Camera-type eye (tissue), 1 donor: ENCODE measurements at places on chromosomes 6 and 20. TPM values are rescaled to one million over a fixed set of nuclear protein-coding genes. Genes with fewer than 3 reads are reported as not detected.

Gene TOMM34
- 8.7 TPM for total RNA-seq

Gene PSORS1C2
- total RNA-seq = not detected

Gene DPPA5
- not detected for total RNA-seq

Gene SLC35A1
- total RNA-seq = 32.0 TPM

Gene HSPA1L
- total RNA-seq = 4.8 TPM

Gene EYS
- 230 TPM for total RNA-seq

Gene HMGCLL1
- total RNA-seq = 15.2 TPM

Gene MOG
- total RNA-seq = 0.16 TPM

Gene MAFB
- 13.4 TPM for total RNA-seq

Gene TAGAP
- total RNA-seq = 1.4 TPM

Gene ADTRP
- 13.3 TPM for total RNA-seq

Gene BMP5
- total RNA-seq = 20.8 TPM

Gene VSTM2L
- total RNA-seq = 25.0 TPM

Gene ERGIC3
- 217 TPM for total RNA-seq

Gene YWHAB
- 128 TPM for total RNA-seq

Gene KCNQ2
- total RNA-seq = 31.6 TPM

Gene MTFR2
- total RNA-seq = 1.1 TPM

Gene RNF146
- total RNA-seq = 78.9 TPM

Gene DEFB124
- not detected for total RNA-seq

Gene SLC26A8
- 1.4 TPM for total RNA-seq

Gene C6orf58
- not detected for total RNA-seq

Gene BEND6
- total RNA-seq = 5.8 TPM

Gene CDH4
- total RNA-seq = 12.0 TPM

Gene JAG1
- 123 TPM for total RNA-seq

Gene KCNK15
- 1.4 TPM for total RNA-seq

Gene FNDC1
- 38.9 TPM for total RNA-seq

Gene CCM2L
- total RNA-seq = 4.8 TPM

Gene SLA2
- 0.38 TPM for total RNA-seq

Gene CEBPB
- total RNA-seq = 9.1 TPM
